Uterine smooth muscle cell (primary cell): ENCODE measurements at places on chromosomes 11 and 22. TPM values are rescaled to one million over a fixed set of nuclear protein-coding genes. Genes with fewer than 3 reads are reported as not detected.

Gene ARHGEF17
- 37.2 and 38.6 TPM in 2 replicates for total RNA-seq

Gene EXT2
- 145 and 173 TPM in 2 replicates for total RNA-seq

Gene KCNQ1OT1
- total RNA-seq: 2.8 and 3.6 TPM in 2 replicates

Gene MPZL3
- 0.62 and 1.8 TPM in 2 replicates for total RNA-seq

Gene CSF2RB
- total RNA-seq: under 0.01 TPM in 1 of 2 replicates, not detected in the other

Gene ADAMTS8
- total RNA-seq: under 0.01 TPM in 2 replicates

Gene EXPH5
- 0.11 and 1.1 TPM in 2 replicates for total RNA-seq

Gene ZFPL1
- total RNA-seq: 34.0 and 36.2 TPM in 2 replicates
